A549 treated with GW870086 at 1 μM for 4 hours (cell line): ENCODE measurements at places on chromosomes 7 and 10. TPM values are rescaled to one million over a fixed set of nuclear protein-coding genes. Genes with fewer than 3 reads are reported as not detected.

LRIT1 gene
- not detected in 5 replicates for total RNA-seq

TEX47 gene
- not detected in 5 replicates for total RNA-seq

WNT16 gene
- total RNA-seq, result 0.15 to 0.33 TPM (median 0.23 TPM) in 5 replicates

CNPY1 gene
- not detected in 5 replicates for total RNA-seq

PNLIP gene
- total RNA-seq, result not detected in 5 replicates

PPP1R17 gene
- not detected in 5 replicates for total RNA-seq
